ENCODE measurements at places on chromosomes 16 and 17. TPM values are rescaled to one million over a fixed set of nuclear protein-coding genes. Genes with fewer than 3 reads are reported as not detected.

GRCh38 chr16:87032554-87032953 lies 284.6 kb downstream of the C16orf95 start:
- DNase-seq = no peak

- DNase-seq = no peak
Measured at GRCh38 chr17:2800367-2800766, 4.1 kb downstream of the RAP1GAP2 start.

DNA sequence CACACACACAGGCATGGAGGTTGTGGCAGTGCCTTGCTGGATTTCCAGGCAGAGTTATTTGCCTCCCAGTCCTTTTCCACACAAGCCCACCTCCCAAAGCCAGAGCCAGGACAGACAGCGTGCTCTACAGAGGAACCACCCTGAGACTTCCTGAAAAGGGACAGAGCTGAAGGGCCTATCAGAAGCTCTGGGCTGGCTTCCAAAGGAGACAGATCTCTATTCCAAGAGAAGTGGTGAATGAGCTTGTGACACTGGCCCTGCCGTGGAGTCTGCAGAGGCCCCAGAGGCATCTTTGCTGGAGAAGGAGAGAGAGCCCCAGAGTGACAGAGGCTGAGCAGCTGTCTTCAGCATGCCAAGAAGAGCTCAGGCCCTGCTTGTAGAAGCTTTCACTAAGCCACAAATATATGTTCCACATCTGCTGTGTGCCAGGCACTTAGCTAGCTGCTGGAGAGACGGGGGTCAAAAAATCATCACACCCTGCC lies 8.3 kb upstream of the LPCAT2 start:
- DNase-seq = no peak

DNA sequence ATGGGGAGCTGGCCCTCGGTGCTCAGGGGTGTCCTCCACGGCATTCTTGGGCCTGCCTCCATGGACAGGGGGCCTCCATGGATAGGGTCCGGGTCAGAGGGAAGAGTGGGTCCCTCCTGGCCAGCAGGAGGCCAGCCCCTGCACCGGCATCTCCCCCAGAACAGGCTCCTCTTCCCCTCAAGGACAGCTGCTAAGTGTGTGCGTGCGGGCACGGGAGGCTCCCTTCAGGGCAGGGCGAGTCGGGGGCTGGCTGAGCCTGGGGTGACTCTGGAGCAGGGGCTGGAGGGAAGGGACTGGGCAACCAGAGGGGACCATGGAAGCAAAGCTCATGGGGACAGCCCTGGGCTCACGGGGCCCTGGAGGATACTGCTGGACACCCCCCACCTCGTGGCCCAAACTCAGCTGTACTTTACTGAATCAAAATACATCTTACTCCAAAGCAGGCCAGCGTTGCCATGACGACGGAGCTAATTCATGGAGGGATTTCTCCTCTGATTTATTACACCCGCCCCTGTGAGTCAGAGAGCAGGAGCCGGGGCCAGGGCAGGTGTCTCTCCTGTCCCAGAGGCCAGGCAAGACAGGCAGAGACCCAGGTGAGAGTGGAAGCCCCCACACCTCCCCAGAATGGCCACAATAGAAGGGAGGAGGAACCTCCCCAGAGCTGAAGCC lies 2.1 kb downstream of the CASKIN1 start:
- no peak for DNase-seq

DNA sequence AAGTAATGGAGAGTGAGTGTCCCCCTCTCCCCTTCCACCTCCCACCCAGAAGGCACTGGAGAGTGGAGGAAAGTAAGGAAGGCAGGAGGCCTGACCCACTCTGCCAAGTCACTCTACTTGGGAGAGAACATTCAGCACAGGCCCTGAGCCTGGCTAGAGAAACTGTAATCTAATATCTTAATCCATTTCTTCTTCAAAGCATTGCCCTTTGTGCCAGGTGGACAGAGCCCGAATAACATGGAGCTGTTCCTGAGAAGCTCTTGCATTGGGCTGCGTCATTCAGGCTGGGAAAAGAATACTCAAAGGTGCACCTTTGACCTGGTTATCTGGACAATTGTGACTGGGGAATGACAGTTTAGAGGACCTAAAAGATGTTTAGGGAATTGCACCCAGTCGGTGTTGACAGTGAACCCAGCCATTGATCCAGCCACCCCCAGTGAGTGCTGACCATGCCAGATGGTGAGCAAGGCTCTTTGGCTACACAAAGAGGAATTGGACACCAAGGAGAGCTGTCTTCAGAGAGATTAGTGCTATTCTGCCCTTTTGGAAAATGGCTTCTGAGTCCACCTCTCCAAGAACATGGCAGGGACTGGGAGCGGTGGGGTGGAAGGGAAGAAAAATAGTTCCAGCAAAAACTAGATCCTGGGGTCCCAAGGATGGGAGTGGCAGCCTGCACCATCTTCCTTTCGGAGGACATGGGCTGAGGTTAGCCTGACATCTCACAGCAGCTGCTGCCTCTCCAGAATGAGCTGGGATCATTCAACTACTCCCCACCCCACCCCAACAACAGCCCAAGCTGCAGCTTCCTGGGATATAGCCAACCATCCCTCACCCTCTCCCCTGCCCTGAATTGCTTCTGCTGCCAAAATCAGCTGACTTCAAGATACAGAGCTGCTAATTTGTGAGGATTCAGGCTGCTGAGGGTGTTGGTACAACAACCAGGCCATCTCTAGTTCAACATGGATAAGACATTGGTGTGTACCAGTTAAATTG lies 11.6 kb upstream of the NOG start:
- DNase-seq = no peak

DNA sequence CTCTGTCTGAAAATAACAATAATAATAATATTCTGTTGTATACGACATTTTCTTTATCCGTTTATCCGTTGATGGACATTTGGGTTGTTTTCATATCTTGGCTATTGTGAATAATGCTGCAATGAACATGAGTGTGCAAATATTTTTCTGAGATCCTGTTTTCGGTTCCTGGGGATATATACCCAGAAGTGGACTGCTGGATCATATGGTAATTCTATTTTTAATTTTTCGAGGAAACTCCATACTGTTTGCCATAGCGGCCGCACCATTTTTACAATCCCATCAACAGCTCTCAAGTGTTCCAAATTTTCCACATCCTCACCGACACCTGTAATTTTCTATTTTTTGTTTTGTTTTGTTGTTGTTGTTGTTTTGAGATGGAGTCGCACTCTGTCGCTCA lies 5.3 kb upstream of the PRSS41 start:
- no peak for DNase-seq

DNA sequence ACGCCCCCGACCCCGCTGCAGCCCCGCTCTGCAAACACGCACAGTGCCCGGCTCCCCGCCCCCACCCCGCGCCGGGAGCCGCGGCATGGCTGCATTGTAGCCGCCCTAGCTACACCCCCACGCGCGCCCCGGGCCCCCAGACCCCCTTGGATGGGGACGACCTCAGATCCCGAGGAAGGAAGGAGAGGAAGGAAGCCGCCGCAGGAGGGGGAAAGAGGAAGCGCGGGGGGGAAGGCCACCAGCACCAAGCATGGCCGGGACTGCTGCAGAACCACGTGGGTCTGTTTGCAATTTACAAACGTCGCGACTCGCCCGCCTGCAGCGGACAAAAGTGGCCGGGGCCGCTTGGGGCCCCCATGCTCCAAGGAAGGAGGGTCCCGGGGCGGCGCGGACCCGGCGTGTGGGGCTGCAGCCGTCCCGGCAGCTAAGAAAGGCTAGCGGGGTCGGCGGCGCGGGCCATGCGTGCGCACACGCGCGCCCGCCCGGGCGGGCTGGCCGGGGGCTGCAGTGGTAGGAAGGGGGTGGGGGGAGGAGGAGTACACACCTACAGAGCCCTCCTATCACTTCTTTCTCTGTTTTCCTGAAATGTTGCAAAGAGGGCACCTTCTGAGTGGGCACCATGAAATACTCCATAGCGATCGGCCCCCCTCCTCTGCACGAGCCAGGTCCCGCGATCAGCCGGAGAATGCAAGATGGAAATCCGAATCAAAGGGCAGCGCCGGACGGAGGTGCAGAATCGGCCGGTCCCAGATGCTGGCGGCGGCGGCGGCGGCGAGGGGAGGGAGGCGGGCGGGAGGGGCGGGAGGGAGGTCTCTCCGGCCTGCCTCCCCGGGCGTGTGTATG lies 488 bp downstream of the TFAP4 start:
- DNase-seq = no peak

DNA sequence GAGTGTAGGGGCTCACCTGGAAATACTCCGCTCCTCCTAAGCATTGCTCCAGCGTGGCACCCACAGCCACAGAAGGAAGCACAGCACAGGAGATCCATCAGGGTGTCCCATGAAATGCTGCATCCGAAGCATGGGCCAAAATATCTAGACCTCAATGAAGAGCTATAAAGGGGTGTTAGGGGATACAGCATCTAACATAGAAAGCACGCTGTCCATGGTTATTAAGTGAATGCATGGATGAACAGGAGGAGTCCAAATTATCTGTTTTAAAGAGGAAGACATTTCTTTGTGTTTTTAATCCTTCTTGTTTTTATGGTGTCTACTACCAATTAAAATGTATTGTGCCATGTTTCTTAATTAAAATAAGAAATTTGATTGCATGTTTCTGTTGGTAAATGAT lies 21.6 kb upstream of the KRT20 start:
- DNase-seq = no peak

GRCh38 chr16:68094614-68094934 lies 9.4 kb downstream of the NFATC3 start:
- no peak for DNase-seq

DNA sequence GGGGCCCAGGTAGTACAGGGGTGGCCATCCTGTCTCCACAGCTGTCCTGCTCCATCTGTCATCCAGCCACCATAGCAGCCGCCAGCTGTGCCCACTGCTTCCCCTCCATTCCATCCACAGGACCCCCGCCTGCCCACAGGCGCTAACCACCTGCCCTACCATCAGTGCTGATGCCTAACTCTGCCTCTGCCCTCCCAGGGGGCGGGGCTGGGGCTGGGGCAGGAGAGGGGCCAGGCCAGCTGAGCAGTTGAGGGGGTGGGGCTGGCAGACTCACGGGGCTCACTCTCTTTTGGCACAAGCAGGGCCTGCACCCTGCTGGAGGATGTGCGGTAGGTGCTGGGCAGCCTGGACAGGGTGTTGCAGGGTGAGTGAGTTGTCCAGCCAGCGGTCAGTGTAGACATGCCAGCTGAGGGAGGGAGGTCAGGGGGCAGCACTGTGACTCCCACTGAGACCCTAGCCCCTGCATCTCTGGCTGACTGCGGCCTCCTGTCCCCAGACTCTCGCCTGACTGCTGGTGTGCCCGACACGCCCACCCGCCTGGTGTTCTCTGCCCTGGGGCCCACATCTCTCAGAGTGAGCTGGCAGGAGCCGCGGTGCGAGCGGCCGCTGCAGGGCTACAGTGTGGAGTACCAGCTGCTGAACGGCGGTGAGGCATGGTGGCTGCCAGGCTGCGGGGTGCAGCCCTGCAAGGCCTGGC lies 9.6 kb downstream of the GALK1 start:
- DNase-seq = no peak

DNA sequence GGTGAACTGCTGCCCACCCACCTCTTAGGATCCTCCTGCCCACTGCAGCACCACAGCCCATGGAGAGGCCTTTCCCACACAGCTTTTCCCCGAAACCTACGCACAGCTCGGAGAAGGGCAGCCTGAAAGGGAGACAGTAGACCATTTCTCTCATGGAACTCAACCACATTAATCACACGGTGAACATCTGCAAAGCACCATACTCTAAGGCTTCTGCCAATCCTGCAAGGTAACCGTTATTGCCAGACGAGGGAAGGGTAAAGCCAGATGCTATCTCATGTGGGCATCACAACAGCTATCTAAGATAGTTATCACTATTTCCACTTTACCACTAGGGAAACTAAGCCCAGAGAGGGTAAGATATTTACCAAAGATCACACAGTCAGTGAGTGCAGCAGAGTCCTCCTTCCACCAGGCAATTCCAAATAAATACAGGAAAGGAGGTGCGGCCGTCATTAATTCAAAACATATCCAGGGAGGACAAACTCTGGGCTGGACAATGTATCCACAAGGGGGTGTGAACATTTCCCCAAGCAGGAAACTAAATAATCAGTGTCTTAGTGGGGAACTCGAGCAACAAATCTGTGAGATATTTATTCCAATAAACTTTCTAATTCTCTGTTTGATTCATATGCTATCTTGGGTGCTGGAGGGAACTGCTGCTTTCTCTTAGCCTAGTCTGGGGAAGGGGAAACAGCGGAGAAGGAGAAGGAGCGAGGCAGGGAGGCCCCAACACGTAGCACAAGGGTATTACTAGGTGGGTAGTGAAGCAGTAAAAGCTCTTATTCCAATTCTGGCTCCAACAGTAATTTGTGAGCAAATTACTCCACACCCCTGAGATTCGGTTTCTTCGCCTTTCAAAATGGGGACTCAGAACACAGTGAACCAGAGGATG lies 723 bp downstream of the TMEM186 start:
- no peak for DNase-seq

- no peak for DNase-seq
Measured at GRCh38 chr16:25079637-25080378, 31.7 kb upstream of the LCMT1 start.

DNA sequence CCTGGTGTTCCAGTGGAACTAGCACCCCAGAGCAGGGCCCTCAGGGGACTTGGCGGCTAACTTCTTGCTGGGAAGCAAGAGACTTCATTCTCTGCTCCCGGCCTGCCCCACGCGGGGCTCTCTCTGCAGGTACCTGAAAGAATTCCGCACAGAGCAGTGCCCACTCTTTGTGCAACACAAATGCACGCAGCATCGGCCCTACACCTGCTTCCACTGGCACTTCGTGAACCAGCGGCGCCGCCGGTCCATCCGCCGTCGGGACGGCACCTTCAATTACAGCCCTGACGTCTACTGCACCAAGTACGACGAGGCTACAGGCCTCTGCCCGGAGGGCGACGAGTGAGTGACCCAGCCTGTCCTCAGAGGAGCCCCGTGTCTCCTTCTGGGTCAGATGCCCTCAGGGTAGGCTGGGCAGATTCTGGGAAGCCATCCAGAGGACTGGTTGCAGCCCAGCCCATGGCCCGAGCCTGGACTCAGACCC lies 25.1 kb downstream of the UNK start:
- no peak for DNase-seq

- no peak for DNase-seq
Measured at GRCh38 chr17:66085221-66085620, 106.7 kb downstream of the CEP112 start.

- no peak for DNase-seq
Measured at GRCh38 chr17:74604761-74605160, 12.7 kb upstream of the CD300LD start.

- no peak for DNase-seq
Measured at GRCh38 chr16:591231-591630, 1.4 kb downstream of the RAB40C start.

Gene PPP1R1B
- total RNA-seq = not detected

Gene C17orf50
- total RNA-seq = not detected

Gene FGF11
- total RNA-seq = 1.5 TPM

Gene EVI2A
- not detected for total RNA-seq

Gene PROCA1
- 0.58 TPM for total RNA-seq

Gene PLCG2
- 17.3 TPM for total RNA-seq

Gene FAM171A2
- total RNA-seq = 16.3 TPM

Gene HEXIM2
- total RNA-seq = 10.4 TPM

Gene MRPS23
- total RNA-seq = 26.1 TPM
